T-helper 17 cell (primary cell): ENCODE measurements at places on chromosomes 3 and 15. TPM values are rescaled to one million over a fixed set of nuclear protein-coding genes. Genes with fewer than 3 reads are reported as not detected.

The OR5AC2 gene
- total RNA-seq = not detected

DNA sequence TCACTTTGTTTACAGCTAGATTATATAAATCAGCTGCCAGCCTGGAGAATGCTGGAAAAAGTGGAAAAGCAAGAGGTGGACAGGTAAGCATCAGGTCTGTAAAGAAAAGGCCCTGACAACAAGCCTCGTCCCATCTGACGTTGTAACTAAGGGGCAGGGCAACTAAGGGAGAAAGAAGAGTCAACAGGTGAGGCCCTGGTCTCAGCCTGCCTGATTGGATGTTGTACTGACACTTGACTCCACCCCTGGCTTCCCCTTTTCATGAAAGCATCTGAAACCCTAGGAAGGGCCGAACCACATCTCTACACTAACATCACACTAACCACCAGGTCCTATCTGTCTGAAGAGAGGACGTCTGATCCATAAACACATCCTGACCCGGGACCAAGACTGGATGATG is 357.6 kb upstream of the CFAP20DC start:
- no peak for DNase-seq
- H3K4me3 ChIP-seq = no peak overlapping the region
- H3K36me3 ChIP-seq = no peaks in the 10 kb centered on the region

- DNase-seq = no peak
- no peak overlapping the region for H3K27ac ChIP-seq
- H3K4me3 ChIP-seq = no peak overlapping the region
- no peaks in the 10 kb centered on the region for H3K27me3 ChIP-seq
- H3K36me3 ChIP-seq = peaks cover 5% of the 10 kb centered on the region
- H3K4me1 ChIP-seq = peaks cover 29% of the 10 kb centered on the region
These were observed 35.2 kb downstream of the TSC22D2 start for GRCh38 chr3:150443331-150443741.

The PCOLCE2 gene
- total RNA-seq = not detected

DNA sequence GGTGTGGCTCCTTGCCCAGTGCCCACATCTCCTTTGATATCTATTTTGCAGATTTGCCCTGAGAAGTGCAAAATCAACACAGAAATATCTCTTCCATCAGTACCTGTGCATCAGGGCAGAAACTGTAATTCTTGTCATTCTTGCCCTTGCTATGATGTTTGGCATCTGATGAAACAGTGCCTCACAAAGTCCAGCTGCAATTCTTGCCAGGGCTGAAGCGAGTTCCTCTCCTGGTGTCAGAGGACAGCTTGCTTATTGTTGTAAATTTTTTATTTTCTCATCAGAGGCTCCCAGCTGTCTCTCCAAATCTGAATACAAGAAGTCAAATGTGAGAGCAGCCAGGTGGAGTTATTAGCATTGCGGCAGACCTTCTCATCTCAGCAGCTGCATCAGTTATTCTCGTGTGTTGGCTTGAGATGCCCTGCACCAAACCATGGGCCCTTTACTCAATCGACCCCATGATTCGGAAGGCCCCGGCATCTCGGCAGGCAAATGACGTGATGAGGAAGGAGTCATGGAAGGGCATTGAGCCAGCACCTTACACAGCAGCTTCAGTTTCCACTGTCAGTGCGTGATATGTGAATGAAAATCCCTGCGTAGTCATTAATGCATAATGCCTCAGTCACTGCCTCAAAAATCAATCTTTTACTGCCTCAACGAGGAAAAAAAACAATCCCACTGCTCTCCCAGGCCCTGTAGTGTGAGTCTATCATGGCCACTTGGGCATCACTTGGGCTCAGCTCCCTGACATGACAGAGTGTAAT is 93.4 kb downstream of the CCNL1 start:
- peak overlapping the region; percentile 19 for H3K4me3 ChIP-seq
- no peaks in the 10 kb centered on the region for H3K27me3 ChIP-seq
- no peaks in the 10 kb centered on the region for H3K36me3 ChIP-seq
- DNase-seq = no peak
- H3K4me1 ChIP-seq = peaks cover 27% of the 10 kb centered on the region

The GOLGA8J gene
- total RNA-seq = not detected

The NR2F2 gene
- not detected for total RNA-seq

GRCh38 chr3:112979244-112979832 is 4.4 kb upstream of the CD200R1 start:
- H3K36me3 ChIP-seq = no peaks in the 10 kb centered on the region
- H3K4me1 ChIP-seq = peaks cover 51% of the 10 kb centered on the region
- no peak overlapping the region for H3K4me3 ChIP-seq
- H3K27ac ChIP-seq = peak overlapping the region; percentile 90
- no peak for DNase-seq

- no peaks in the 10 kb centered on the region for H3K4me1 ChIP-seq
- H3K27ac ChIP-seq = no peak overlapping the region
- no peak overlapping the region for H3K4me3 ChIP-seq
These were observed 465.8 kb upstream of the ROBO1 start for GRCh38 chr3:80233576-80233975.

DNA sequence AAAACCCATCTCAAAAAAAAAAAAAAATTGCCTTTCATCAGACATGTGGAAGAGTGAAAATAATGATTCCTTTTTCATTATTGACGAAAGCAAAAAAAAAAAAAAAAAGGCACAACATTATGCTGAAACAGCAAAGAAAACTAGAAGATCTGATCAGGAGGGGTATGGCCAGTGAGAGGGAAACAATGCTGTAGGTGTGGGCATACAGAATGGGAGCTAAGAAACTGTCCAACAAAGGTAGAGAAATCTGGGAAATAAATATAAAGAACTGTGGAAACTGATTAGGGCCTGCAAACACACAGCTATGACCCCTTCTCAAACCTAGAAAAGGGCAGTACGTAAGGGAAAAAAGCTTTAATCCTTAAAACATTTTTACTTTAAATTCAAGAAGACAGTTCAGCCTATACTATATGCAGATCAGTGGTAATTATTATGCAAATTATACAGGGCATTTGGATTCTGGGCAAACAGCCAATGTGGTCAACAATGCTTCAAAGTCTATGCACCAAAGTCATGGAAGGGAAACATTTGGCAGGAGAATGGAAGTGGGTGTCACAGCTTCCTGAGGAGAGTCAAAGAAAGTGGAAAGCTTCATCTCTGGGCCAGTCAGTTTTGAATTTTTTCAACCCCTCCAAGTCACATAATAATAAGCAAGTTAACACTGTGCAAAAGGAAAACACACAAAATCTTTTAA is 68.3 kb upstream of the SLC12A8 start:
- H3K4me1 ChIP-seq = peaks cover 11% of the 10 kb centered on the region
- H3K27ac ChIP-seq = peak overlapping the region; percentile 39
- peaks cover 11% of the 10 kb centered on the region for H3K36me3 ChIP-seq
- no peak for DNase-seq
- H3K27me3 ChIP-seq = no peaks in the 10 kb centered on the region

The ARHGAP31 gene
- total RNA-seq = 11.4 TPM

The DENND4A gene
- 71.7 TPM for total RNA-seq

The CPLX3 gene
- total RNA-seq = not detected

GRCh38 chr3:113601240-113601639 is 68.9 kb downstream of the SIDT1 start:
- H3K4me1 ChIP-seq = peaks cover 4% of the 10 kb centered on the region
- DNase-seq = no peak
- no peaks in the 10 kb centered on the region for H3K27me3 ChIP-seq
- H3K27ac ChIP-seq = no peak overlapping the region
- H3K36me3 ChIP-seq = peaks cover 2% of the 10 kb centered on the region

The KIF9 gene
- 15.3 TPM for total RNA-seq

DNA sequence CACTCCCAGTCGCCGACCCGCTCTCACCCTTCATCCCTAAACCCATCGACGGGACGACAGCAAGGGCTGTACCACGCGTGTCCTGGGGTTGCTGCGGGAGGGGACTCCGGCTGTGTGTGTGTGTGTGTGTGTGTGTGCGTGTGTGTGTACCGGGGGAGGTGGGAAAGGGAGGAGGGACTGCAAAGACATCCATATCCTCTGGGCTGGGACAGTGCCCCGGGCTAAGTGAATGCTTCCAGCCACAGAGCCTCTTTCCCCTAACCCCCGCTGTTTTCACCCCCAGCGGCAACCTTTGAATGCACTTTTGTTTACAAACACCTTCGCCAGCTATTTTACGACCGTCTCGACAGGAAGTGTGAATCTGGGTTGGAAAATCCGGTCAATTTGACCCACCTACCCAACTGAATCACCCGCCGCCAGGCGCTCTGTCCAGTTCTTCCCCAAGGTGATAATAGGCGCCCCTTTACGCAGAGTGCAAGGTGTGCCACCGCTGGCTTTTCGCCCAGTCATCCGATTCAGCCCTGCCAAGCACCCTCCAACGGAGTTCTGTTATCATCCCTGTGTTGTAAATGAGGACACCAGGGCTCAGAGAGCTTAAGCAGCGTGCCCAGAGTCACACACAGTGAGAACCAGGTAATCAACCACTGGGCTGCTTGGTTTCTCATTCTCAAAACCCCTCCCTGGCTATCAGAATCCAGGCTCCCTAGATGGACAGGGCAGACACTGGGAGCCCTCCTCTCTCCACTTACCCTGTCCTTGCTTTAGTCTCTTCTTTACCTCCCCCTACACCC is 739 bp upstream of the AMOTL2 start:
- H3K4me3 ChIP-seq = peak overlapping the region; percentile 93
- peaks cover 5% of the 10 kb centered on the region for H3K36me3 ChIP-seq
- DNase-seq = no peak
- peaks cover 10% of the 10 kb centered on the region for H3K4me1 ChIP-seq

- no peaks in the 10 kb centered on the region for H3K4me1 ChIP-seq
- H3K4me3 ChIP-seq = no peak overlapping the region
- DNase-seq = no peak
These were observed 129.8 kb downstream of the MEIS2 start for GRCh38 chr15:36970522-36970921.

GRCh38 chr3:70247955-70248354 is 64.5 kb downstream of the MDFIC2 start:
- H3K27me3 ChIP-seq = no peaks in the 10 kb centered on the region
- H3K4me3 ChIP-seq = no peak overlapping the region
- no peaks in the 10 kb centered on the region for H3K4me1 ChIP-seq
- no peaks in the 10 kb centered on the region for H3K36me3 ChIP-seq
- DNase-seq = no peak

- DNase-seq = no peak
- peaks cover 58% of the 10 kb centered on the region for H3K27me3 ChIP-seq
- no peak overlapping the region for H3K4me3 ChIP-seq
- no peaks in the 10 kb centered on the region for H3K36me3 ChIP-seq
These were observed 220.0 kb upstream of the UMPS start for GRCh38 chr3:124510290-124510689.
